Stimulated activated CD8-positive, alpha-beta memory T cell treated with anti-CD3 and anti-CD28 coated beads, Interleukin-7, amount 100 ng/mL, for 1 hour (primary cell): ENCODE measurements at places on chromosomes 13 and 19.

GRCh38 chr13:43934273-43934672, 54.6 kb downstream of the LACC1 start:
- DNase-seq: no peak

DNA sequence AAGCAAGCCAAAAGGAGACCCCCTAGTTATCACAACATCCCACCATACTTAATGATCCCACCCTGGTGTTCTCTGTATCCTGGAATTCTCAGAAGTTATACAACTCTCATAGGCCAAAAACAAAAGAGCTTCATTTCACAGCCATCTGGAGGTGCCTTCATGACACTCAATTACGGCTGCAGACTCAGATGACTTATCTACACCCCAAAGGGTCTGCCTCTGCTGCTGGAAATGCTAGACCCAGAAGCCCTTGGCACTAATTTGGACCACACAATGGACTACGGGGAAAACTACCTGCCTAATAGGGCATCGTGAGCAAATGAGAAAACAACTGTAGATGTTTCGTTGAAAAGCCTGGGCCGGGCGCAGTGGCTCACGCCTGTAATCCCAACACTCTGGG, 40.2 kb downstream of the BRD4 start:
- no peak for DNase-seq

DNA sequence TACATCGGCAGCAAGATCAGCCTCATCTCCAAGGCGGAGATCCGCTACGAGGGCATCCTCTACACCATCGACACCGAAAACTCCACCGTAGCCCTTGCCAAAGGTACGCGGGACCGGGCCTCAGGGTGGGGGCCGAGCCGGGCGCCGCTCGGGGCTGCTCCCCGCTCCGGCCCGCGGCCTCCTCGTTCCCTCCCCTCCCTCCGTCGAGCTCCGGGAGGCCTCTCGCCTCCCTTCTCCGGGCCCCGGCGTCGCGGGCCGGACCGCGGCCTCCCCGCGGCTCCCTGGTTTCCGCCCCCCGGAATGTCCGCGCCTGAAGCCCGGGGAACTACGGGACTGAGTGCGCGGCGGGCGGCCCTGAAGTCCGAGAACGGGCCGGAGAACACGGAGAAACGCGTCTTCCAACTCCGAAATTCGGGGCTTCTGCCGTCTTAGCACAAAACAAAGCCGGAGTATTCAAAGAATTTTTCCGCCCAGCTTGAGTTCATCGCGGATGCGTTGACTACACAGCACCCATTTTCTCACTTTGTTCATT, 423 bp downstream of the LSM14A start:
- peak; percentile 3 for DNase-seq

- no peak for DNase-seq
These were observed 428.6 kb downstream of the SLITRK1 start for GRCh38 chr13:83453723-83454122.
